Sigmoid colon (tissue), 7 donors: ENCODE measurements at places on chromosomes 3 and 15. TPM values are rescaled to one million over a fixed set of nuclear protein-coding genes. Genes with fewer than 3 reads are reported as not detected.

The GRIP2 gene
- polyA plus RNA-seq, result under 0.01 TPM

The EIF1B gene
- polyA plus RNA-seq, result 54.8 TPM

The SPESP1 gene
- 1.5 TPM for polyA plus RNA-seq

The GOLGA6L7 gene
- polyA plus RNA-seq, result not detected

The EPHB1 gene
- polyA plus RNA-seq, result 0.29 TPM

The AQR gene
- polyA plus RNA-seq, result 3.7 TPM

The BCL6 gene
- 4.9 TPM for polyA plus RNA-seq

The SCN5A gene
- 0.51 TPM for polyA plus RNA-seq

The PIERCE2 gene
- polyA plus RNA-seq, result 24.0 TPM

The GALNT15 gene
- 36.6 TPM for polyA plus RNA-seq

The EOMES gene
- 0.67 TPM for polyA plus RNA-seq

The OXNAD1 gene
- polyA plus RNA-seq, result 18.2 TPM

The ATP13A5 gene
- polyA plus RNA-seq, result not detected

The GHSR gene
- not detected for polyA plus RNA-seq

The ABI3BP gene
- polyA plus RNA-seq, result 21.1 TPM

The TERB2 gene
- not detected for polyA plus RNA-seq

The ARRDC4 gene
- polyA plus RNA-seq, result 143 TPM

The LRRC49 gene
- polyA plus RNA-seq, result 1.6 TPM

The ZNF860 gene
- 0.23 TPM for polyA plus RNA-seq

The WDR5B gene
- polyA plus RNA-seq, result 1.2 TPM

The EFHB gene
- 0.47 TPM for polyA plus RNA-seq

The LCMT2 gene
- 2.4 TPM for polyA plus RNA-seq

The SLC38A3 gene
- polyA plus RNA-seq, result not detected

The SCAMP5 gene
- polyA plus RNA-seq, result 26.5 TPM

The PLD1 gene
- 12.2 TPM for polyA plus RNA-seq

The SEMA5B gene
- polyA plus RNA-seq, result not detected

The CILP gene
- polyA plus RNA-seq, result 0.92 TPM

The CP gene
- 13.2 TPM for polyA plus RNA-seq

The FOXL2 gene
- not detected for polyA plus RNA-seq

The GPR62 gene
- 0.03 TPM for polyA plus RNA-seq

The CELF6 gene
- polyA plus RNA-seq, result 4.2 TPM

The STARD9 gene
- 0.69 TPM for polyA plus RNA-seq

The IGSF10 gene
- 0.46 TPM for polyA plus RNA-seq

The CERS3 gene
- polyA plus RNA-seq, result not detected

The PRKCD gene
- 46.3 TPM for polyA plus RNA-seq

The MAP1A gene
- 4.8 TPM for polyA plus RNA-seq

The CTXND1 gene
- 0.23 TPM for polyA plus RNA-seq

The RBM5 gene
- polyA plus RNA-seq, result 33.6 TPM

The SMC4 gene
- 13.8 TPM for polyA plus RNA-seq

The ERICH6 gene
- not detected for polyA plus RNA-seq

The TM4SF1 gene
- 38.4 TPM for polyA plus RNA-seq

The LIPC gene
- polyA plus RNA-seq, result 1.8 TPM

The CYP11A1 gene
- not detected for polyA plus RNA-seq

The ZBTB47 gene
- 6.2 TPM for polyA plus RNA-seq

The SERPINI2 gene
- polyA plus RNA-seq, result not detected

The NR1D2 gene
- polyA plus RNA-seq, result 7.7 TPM

The TNK2 gene
- polyA plus RNA-seq, result 44.0 TPM

The TMEM41A gene
- polyA plus RNA-seq, result 3.0 TPM

The ANKUB1 gene
- polyA plus RNA-seq, result not detected

The DNAH12 gene
- not detected for polyA plus RNA-seq
